ENCODE measurements at places on chromosomes 2 and 18. TPM values are rescaled to one million over a fixed set of nuclear protein-coding genes. Genes with fewer than 3 reads are reported as not detected.

Gene DSC3
- not detected for total RNA-seq

Gene CKAP2L
- total RNA-seq: 28.7 TPM

Gene VIL1
- total RNA-seq: not detected

Gene MYO7B
- 1.1 TPM for total RNA-seq

DNA sequence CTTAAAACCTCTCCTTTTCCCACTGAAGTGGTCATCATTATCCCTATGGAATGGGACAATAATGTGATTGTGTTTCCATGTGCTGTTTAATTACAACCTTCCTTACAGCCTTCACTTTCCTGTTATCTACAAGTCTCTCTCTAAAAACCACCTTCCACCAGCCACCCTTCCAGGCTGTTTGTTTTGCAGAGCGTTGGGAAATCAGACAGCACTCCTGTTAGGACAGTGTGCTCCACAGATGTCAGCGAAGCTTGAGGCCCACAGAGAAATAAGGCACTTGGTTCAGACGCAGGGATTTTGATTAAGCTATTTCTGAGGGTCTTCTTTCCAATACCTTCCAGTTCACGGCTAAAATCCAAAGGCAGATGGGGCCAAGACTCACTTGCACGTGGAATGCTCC, 32.3 kb upstream of the ASPRV1 start:
- H3K36me3 ChIP-seq: no peaks in the 10 kb centered on the region
- DNase-seq: no peak
- peaks cover 16% of the 10 kb centered on the region for H3K4me1 ChIP-seq
- H3K27ac ChIP-seq: no peak overlapping the region

GRCh38 chr2:226760412-226761194, 39.0 kb downstream of the IRS1 start:
- peaks cover 48% of the 10 kb centered on the region for H3K36me3 ChIP-seq
- peak overlapping the region; percentile 54 for H3K4me3 ChIP-seq
- peaks cover 94% of the 10 kb centered on the region for H3K4me1 ChIP-seq
- peak overlapping the region; percentile 67 for H3K27ac ChIP-seq
- DNase-seq: peak; percentile 72
- no peaks in the 10 kb centered on the region for H3K27me3 ChIP-seq

GRCh38 chr2:225416616-225417367, 17.3 kb downstream of the NYAP2 start:
- H3K4me3 ChIP-seq: no peak overlapping the region
- no peak overlapping the region for H3K27ac ChIP-seq
- H3K4me1 ChIP-seq: no peaks in the 10 kb centered on the region
- DNase-seq: no peak
- no peaks in the 10 kb centered on the region for H3K36me3 ChIP-seq
